ENCODE measurements at places on chromosomes 1 and 21.

DNA sequence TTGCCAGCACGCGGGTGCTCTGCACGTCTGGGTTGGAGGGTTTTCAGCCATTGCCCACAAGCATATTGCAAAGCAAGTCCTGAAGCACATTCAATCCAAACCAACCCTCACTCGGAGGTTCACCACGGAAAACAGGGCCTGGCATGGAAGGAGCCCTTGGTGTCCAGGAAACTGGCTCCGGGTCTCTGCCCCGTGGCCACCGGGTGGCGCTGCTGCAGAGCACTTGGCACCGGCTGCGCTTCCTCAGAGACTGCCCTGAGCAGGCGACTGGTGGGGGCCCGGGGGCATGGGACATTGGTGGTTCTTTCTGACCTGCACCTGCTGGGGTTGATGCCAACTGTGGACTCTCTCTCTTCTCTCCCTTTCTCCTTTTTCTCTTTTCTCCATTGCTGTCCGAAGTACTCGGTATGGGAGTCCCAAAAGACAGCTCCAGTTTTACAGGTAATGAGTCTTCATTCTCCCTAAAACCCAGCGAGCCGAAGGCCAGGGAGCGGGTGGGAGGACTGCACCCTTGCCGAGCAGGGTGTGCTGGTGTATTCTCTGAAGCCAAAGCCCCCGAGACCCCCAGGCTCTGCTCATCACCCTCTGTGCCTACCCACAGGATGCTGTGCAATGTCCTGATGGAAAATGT is 4.1 kb upstream of the KCNAB2 start:
- DNase-seq = no peak

DNA sequence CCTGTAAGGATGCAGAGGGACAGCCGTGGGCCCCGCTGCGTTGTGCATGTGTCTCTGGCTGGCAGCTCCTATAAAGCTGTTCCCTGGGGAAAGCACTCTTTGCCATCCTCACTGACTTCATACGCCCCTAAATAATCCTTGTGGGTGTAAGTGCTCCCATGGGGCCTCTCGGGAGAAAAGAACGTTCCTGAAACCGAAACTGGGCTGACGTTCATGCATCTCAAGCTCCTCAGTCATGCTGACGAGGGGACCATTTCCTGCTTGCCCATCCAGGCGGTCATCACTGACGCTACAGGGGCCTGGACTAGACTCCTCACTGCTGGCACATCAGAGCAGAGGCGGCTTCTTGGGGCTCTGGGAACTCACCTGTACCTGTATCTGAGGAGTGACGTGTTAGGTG is 73.1 kb upstream of the USP24 start:
- DNase-seq = no peak

- DNase-seq = no peak
These were observed 1164.4 kb upstream of the ADGRL4 start for GRCh38 chr1:80170811-80171485.

- DNase-seq = no peak
These were observed 41.0 kb upstream of the JUN start for GRCh38 chr1:58824753-58825389.

GRCh38 chr1:96863449-96863848 is 141.9 kb downstream of the PTBP2 start:
- DNase-seq = no peak

GRCh38 chr1:155946633-155947219 is 5.3 kb downstream of the RXFP4 start:
- DNase-seq = no peak

GRCh38 chr1:55474168-55474786 is 259.1 kb upstream of the USP24 start:
- no peak for DNase-seq

DNA sequence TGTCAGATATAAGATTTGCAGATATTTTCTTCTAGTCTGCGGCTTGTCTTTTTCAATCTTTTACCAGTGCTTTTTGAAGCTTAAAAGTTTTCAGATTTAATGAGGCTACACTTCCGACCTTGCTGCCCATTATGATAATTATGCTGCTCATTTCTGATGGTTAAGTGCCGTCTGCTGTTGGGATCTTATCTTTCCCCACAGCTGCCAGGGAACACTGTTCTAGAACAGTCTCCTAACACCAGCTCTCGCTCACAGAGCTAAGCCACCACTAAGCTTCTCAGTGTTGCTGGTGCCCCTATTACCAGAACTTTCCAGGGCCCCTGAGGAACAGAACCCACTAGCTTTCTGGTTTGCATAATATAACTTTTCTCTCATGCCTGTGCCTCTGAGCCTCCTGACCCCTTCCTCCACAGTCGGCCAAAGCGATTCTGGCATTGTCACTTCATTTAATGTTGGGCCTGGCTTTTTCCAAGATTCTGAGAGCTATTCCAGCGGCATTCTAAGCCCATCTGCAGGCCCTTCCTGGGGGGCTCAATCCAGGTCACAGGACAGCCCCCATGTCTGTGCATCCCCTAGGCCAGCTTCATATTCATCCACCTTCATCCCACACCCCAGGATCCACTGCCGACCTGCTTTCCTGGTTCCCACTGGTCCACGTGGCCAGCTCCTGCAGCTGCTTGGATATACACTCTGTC is 237.0 kb downstream of the PTPRU start:
- no peak for DNase-seq
